ENCODE measurements at places on chromosomes 5 and 9.

- DNase-seq, result no peak
Measured at GRCh38 chr5:156920042-156920860, 42.8 kb downstream of the TIMD4 start.

GRCh38 chr5:60356745-60357144 is 343.2 kb downstream of the DEPDC1B start:
- DNase-seq, result no peak

DNA sequence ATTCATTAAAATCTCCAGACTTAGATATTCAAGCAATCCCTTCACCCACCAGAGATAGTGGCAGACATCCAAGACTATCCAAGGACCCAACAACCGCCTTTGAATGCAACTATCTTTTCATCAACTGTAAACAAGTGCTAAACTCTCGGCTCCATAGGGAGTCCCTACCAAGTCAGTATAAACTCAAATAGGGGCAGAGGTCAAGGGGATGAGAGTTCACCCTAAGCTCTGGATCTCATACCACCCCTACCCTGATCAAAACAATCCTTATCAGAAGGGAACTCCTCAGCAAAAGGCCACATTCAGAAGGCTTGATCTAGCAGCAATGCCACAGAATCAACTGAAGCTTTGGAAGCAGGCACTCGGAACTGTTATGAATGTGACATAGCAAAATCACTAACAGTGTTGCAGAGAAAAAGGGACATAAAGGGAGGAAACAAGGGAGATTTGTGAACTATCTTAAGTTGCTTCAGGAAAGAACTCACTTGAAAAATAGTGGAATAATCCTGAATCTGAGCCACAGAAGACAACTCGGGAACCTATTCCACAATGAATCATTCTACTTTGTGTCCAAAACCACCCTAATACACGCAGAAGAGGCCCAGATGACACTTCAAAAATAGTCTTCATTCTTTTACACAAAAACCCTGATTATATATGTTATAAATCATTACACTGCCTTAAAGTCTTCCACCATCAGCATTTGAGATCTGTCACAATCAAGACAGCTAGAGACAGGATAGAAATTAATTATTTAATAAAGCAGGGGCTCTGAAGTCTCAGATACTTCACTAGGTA is 49.8 kb downstream of the NR6A1 start:
- DNase-seq, result no peak

- no peak for DNase-seq
Measured at GRCh38 chr9:132408521-132408920, 1.5 kb upstream of the CFAP77 start.

DNA sequence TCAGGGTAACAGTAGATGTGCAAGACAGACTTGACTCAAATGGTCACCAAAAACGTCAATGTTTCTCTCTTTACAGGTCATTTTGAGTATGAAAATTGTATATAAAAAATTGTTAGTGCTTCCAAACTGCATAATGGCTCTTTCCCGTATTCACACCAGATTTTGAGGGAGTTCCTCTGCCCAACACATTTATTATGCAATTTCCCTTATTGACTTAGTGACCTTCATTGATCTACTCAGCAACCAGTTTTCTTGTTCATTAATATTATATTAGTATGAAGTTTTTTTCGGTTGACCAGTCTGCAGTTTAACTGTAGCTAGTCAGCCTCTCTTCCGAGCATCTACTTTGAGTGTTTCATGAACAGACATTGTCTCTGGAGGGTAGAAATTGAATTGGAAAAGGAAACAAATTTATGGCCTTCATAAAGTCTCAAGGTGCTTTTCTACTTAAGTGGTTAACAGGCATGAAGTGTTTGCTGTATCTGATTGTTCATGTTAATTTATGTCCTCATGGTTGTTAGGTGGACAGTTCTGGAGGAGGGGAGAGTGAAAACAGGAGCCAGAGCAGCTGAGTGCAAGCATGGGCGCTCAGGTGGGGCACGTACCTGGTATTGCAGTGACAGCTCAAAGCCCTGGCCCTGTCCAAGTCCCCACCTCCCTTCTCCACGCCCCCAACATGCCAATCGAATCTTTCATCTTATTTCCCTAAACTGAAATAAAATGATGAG is 240.2 kb downstream of the RFK start:
- no peak for DNase-seq

- no peak for DNase-seq
Measured at GRCh38 chr5:102591650-102592049, 92.8 kb upstream of the SLCO6A1 start.

DNA sequence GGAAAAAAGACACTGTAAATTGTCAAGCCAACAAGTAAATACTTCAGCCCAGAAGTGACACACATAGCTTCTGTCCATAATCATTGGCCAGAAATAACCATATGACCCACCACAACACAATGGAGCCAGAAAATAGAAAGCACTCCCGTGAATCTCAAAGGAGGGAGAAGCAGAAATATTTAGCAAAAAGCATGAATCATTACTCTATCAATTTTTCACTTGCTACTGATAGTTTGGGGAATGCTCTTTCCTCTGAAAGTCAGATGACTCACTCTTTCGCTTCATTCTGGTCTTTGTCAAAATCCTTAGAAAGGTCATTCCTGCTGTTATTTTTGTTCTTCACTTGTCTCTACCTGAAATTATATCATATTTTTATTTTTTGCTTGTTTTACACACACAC is 312.6 kb downstream of the TMEM232 start:
- peak; percentile 2 for DNase-seq

GRCh38 chr5:173592050-173592669 is 24.3 kb downstream of the BOD1 start:
- no peak for DNase-seq

GRCh38 chr5:17135050-17135449 is 82.4 kb upstream of the BASP1 start:
- no peak for DNase-seq

DNA sequence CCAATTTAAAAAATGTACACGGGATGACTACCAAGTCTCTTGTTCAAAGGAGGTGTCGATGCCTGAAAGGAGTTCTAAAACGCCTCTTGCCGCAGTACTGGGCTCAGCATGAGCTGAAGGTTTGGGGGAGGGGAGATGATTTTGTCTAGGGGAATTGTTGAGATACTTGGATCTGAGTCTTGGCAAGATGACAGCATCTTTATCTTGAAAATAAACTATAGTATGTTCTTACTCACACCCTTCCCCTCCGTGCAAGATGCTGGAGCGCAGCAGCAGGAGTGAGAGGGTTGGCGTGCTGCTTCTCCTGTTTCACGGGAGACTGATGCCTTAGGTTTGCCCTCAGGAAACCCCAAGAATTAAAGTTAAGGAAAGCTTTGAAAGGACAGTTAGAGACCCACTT is 47.3 kb downstream of the FAM78A start:
- DNase-seq, result no peak

- peak; percentile 92 for DNase-seq
Measured at GRCh38 chr5:167770461-167770860, 521.0 kb upstream of the WWC1 start.

GRCh38 chr9:16155878-16156277 is 603.0 kb downstream of the CCDC171 start:
- no peak for DNase-seq

DNA sequence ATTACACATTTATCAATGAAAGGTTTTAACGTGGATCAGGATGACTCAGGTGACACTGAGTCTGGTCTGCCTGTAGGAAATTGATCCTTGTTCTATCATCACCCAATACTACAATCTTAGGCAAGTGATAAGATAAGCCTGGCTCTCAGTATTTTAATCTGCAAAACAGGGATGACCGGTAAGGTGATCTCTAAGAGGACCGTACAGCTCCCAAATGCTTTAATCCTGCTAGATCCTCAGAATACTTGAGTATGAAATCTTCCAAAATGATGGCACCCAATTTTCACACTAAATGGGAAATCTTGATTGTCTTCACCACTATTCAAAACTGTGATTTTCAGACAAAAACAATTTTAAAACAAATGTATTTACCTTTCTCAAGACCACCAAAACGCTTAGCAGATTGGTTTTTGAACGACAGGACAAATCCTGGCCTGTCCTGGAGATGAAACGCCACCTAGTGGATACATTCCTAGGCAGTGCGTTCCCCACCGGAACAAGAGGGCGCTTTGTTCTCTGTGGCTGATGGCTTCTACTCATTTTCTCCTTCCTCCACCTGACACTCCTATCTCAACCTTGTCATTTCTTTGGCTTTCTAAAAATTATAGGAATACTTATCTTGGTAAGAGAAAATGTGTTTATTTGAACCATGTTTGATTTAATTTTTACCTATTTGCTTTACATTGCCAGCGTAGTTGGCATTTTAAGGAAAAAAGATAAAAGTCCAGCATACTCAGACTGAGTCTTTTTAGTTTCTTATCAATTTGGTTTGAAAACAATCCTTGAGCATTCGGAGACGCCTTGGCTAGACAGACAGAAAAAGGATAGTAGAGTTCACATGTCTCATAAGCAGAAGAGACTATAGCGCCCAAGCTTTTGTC is 41.2 kb upstream of the VCAN start:
- no peak for DNase-seq

DNA sequence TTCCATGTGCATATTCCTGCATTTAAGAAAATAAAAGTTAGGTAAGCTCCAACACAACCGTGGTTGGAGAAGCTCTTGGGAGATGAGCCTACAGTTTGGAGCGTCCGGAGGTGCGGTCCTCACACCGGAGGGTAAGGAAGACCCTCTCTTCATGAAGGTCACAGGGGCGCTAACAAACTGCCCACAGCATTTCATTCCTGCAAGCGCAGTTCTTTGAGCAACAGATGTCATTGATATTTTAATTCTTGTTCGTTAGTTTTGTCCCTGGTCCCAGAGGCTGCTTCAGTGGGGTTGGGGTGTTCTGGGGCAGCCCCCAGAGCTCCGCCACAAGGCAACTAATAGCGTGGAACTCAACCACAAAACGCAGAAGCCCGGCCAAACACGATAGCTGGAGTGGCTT is 376.2 kb downstream of the IRX2 start:
- no peak for DNase-seq

- no peak for DNase-seq
Measured at GRCh38 chr5:10604975-10605374, 41.1 kb downstream of the ANKRD33B start.

GRCh38 chr5:131747180-131748105 is 49.4 kb downstream of the FNIP1 start:
- no peak for DNase-seq

GRCh38 chr5:17050236-17050635 is 114.1 kb upstream of the MYO10 start:
- DNase-seq, result no peak

- DNase-seq, result no peak
Measured at GRCh38 chr9:116635908-116636307, 51.2 kb upstream of the TRIM32 start.

DNA sequence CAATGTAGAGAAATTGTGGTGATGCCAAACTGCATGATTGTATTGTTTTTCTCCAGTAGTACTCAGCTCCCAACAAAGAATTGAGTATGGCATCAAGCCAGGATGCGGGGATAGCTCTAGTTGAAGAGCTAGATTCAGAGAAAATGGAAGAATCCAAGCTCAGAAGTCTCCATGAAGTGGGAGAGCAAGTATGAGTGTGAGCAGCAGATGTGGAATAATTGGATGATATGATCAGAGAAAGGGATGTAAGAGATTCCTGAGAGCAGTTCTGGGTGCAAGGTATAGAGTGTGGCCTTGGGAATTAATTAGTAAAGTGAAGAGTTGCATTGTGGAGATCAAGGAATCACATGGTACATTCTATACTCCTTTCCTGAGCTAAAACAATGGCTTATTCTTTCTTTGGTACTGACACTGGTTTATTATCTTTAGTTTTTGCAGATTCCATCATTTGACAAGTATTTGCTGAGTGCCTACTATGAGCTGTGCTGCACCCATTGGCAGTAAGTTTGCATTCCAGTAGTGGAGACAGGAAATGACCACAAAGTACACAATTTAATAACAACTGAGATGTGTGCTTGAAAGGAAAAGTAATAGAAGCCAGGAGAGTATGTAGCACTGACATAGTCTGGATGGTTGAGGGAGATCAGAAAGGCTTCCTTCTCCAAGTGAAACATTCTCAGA is 177.1 kb downstream of the CPLANE1 start:
- peak; percentile 88 for DNase-seq

DNA sequence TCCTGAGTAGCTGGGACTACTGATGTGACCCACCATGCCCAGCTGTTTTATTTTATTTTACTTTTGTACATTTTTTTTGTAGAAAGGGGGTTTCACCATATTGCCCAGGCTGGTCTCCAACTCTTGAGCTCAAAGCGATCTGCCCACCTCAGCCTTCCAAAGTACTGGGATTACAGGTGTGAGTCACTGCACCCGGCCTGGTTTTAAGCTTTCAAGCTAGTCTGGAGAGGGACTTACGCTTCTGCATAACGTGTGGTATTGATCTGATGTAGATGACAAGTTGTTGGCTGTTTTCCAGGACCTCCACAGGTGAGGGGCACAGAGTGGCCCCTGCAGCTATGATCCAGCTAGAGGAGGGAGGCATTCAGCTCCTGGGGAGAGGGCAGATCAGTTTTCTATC is 6.8 kb upstream of the CCL21 start:
- no peak for DNase-seq

DNA sequence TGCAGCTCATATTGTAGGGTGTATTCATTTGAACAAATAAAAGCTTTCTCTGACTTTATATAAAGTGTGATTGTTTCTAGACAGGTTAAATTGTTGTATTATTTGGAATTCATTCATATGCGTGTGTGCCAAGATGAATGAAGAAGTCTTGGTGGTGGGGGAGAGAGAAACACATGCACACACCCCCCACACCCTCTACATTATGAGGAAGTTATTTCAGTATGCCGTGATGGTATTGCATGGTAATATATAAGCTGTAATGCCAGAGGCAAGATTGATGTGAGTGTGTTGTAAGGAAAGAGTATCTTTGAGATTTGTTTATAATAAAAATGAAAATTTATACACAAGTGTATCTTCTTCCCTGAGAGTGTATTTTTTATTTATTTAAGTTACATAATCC is 71.0 kb downstream of the IPO11 start:
- DNase-seq, result no peak

DNA sequence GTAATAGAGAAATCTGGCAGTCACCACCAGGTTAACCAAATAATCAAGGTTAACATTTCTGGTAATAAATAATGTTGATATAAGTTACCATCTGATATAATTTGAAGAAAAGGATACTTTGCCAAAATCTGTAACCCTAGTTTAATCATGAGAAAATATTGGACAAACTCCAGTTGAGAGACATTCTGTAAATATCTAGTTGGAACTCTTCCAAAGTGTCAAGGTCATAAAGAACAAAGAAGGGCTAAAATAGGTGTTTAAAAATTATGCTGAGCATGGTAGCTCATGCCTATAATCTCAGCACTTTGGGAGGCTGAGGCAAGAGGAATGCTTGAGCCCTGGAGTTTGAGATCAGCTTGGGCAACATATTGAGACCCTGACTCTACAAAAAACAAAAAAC is 253.3 kb downstream of the MRPS30 start:
- no peak for DNase-seq

All from AG04449 (cell line).